ENCODE measurements at places on chromosomes 2 and 18. TPM values are rescaled to one million over a fixed set of nuclear protein-coding genes. Genes with fewer than 3 reads are reported as not detected.
A peak's percentile ranks its signal among the peaks of the same experiment; 100 is the strongest.

GRCh38 chr2:225031599-225031998 lies 10.7 kb downstream of the DOCK10 start:
- no peak for DNase-seq

GRCh38 chr2:163794635-163795034 lies 58.8 kb upstream of the FIGN start:
- DNase-seq = no peak

DNA sequence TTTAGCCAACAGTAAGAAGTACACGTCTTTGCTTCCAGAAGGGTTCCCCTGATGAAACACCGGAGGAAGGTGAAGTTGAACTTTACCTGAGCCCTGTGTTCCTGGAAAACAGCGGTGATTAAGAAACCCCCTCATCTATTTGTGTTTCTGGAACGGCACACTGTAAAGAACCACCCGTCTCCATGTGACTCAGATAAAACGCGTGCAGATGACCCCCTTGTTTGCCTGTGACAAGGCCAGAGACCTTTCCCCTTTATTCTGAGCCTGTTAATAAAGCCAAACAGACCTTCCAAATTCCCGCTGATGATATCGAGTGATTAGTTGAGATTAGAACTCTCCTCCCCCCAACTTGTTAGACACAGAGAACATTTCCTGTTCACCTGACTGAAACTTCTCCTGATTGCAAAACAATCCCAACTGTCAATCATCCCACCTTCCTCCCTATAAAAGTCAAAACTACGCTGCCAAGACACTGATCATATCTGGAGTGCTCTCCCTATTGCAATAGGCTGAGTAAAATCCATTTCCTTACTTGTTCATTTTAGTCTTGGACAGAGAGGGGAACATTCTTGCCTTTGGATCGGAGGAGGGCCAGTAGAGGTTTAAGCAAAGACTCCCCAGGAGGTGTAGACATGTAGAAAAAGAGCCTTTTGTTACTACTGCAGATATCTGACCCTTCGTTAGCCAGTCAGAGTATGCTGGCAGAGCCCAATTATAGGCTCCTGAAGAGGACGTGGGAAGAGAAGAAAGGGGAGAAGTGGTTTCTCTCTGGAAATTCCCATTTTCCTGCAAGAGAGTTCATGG lies 914 bp upstream of the IWS1 start:
- no peak for DNase-seq

- no peak for DNase-seq
Measured at GRCh38 chr2:191635333-191636234, 42.4 kb upstream of the NABP1 start.

DNA sequence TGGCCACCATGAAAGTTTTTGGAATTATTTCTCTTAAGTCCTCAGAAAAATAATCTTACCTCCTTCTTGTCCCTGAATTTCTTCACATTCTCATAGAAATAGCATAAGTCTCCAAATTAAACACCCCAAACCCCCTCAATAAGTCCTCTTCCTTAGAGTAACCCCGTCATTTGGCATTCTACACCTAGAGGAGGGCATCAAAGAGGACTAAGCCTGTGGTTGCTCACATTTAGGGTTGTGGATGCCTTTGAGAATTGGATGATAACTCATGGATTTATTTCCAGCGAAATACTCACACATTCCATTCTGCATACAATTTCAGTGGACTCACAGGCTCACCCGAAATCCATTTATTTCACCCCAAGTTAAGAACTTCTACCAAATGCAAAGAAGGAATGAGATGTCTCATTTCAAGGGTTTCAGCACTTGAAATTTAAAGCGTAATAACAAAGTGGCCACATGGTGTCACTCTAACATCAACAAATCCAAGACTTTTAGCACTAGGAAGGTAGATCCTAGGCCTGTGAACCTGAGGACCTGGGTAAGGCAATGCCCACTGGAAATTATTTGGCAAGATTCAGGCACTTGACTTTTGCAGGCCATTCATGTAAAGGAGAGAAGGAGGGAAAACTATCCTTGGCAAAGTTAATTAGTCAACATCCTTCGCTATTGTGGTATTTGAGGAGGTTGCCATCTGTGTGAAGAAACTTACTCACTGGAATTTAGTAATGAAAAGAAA lies 24.6 kb downstream of the DYTN start:
- peak; percentile 8 for DNase-seq

- DNase-seq = no peak
Measured at GRCh38 chr2:199744260-199744659, 106.7 kb downstream of the FTCDNL1 start.

DNA sequence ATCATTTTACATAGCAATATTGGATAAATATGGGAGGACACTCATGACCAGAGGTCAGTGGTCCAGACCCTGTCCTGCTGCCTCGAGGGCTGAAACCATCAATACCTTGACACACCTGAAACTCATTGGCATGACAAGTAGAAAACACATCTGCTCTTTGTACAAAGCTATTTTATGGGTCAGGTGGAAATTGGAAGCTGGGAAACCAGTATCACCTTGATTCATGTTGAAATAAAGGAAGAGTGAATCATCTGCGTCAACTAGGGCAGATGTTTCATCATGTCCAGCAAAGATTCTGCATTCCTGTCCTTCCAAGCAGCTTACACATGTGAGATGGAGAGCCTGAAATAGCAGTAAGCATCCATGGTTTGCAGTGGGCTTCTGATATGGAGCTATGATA lies 80.0 kb upstream of the ERBB4 start:
- DNase-seq = no peak

DNA sequence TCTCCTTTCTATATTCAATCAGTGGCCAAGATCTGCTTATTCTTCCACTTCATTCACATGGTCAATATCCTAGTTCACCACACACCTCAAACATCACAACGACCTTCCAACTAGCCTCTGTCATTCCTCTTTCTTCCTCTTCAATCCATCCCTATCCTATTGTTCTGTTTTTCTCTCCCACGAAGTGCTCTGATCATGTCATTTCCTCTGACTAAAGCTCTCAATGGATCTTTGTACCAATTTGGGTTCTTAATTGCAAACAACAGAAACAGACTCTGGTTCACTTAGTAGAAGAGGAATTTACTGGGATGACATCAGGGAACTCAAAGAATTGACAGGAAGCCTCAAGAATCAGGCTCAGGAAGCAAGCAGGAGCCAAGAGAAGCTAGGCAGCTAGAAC lies 23.5 kb downstream of the WNT10A start:
- DNase-seq = no peak

- DNase-seq = no peak
Measured at GRCh38 chr2:226001716-226002115, 602.2 kb downstream of the NYAP2 start.

GRCh38 chr2:161946489-161947107 lies 127.4 kb downstream of the DPP4 start:
- DNase-seq = no peak

DNA sequence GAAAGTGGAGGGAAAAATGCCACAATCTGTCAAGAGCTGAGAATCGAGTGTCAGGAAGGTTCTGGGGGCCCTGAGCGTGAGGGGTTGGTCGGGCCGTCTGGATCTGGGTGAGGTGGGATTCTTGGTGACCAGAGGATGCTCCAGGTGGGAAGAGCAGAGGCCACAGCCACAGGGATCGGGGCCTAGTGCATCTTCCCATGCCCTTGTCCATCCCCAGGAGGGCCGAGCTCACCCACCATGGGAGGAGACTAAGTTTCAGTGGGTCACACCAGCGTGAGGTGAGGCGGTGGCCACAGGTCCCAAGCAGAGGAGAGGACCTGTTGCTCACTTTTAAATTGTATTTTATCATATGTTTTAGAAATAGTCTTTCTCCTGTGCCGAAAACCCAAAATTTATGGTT lies 70.0 kb downstream of the TMEM18 start:
- DNase-seq = no peak

DNA sequence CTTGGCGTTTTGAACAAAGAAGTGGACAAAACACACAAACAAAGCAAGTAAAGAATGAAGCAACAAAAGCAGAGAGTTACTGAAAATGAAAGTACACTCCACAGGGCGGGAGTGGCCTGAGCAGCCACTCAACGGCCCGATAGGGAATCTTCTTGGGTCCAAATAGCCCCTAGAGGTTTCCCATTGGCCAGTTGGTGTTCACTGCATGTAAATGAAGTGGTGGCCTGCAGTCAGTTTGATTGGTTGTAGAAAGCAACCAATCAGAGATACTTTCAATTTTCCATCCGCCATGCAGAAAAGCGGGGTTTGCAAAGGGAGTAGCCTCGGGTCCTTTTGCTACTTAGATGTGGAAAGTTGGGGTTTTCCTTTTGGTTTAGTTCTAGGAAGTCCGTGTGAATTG lies 31.6 kb downstream of the CYBRD1 start:
- no peak for DNase-seq

GRCh38 chr2:111978452-111979170 lies 76.5 kb upstream of the TMEM87B start:
- no peak for DNase-seq

GRCh38 chr2:149814049-149814448 lies 226.5 kb upstream of the MMADHC start:
- no peak for DNase-seq

GRCh38 chr2:74063486-74063885 lies 78.8 kb downstream of the TET3 start:
- DNase-seq = no peak

GRCh38 chr2:191637182-191638078 lies 40.5 kb upstream of the NABP1 start:
- DNase-seq = no peak

DNA sequence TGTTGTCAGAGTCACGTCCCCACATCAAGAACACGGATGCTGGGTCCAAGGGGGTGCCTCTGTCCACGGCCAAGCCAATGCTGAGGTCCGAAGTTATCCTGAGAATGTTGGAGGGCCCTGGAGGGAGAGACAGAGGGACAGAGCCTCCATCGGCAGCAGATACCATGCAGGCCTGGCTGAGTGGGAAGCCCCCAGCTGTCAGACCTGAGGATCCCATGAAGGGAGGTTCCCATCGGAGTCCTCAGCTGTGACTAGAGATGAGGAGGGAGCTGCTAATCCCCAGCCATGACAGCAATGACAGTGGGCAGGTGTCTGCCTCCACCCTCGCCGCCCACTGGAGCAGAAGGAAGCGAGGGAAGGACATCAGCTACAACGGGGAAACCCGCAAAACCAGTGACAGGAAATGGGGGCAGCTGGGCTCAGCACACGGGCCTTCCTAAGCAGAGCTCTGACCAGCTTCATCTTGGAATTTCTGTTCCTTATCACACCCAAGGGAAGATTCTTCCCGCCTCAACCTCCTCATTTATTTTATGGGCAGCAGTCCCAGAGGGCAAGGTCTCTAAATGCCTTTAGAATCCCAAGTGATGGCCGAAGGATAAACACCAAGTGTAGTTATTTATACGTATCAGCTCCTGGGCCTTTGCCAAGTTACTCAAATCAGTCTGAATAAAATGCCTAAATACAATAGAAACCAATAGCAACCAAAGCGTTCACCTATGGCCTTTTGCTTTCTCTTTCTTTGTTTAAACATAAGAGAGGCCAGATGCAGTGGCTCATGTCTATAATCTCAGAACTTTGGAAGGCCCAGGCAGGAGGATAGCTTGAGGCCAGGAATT lies 32.2 kb downstream of the FAM178B start:
- peak; percentile 26 for DNase-seq

- no peak for DNase-seq
Measured at GRCh38 chr2:152468899-152469692, 134.1 kb downstream of the FMNL2 start.

DNA sequence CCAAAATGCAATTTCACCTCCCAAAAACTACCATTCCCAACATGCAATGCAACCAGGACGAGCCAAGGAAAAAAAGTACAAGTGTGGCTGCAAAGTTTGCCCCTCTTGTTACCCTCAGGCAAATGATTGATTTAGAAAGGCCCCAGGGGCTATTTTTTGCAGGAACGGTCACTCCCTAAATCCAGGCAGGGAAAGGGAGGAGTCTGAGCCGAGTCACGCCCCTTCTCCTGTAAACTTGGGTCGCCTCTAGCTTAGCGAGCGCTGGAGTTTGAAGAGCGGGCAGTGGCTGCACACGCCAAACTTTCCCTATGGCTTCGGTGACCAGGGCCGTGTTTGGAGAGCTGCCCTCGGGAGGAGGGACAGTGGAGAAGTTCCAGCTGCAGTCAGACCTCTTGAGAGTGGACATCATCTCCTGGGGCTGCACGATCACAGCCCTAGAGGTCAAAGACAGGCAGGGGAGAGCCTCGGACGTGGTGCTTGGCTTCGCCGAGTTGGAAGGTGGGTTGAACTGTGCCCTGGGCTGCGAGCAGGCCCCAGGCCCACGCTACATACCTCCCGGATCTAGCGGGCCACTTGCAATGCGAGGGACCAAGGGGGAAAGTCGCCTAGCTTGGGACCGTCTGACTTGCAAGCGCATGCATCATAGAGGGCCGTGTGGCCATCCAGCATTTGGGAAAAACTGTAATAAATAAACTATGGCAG lies at the start of gene GALM:
TSS of gene GALM (plus strand) at position 261 of the 702 bp plus-strand sequence. CDS start at position 309, 48 bp downstream.
- DNase-seq = peak; percentile 88

- DNase-seq = no peak
Measured at GRCh38 chr18:8660316-8660715, 45.0 kb upstream of the MTCL1 start.

DNA sequence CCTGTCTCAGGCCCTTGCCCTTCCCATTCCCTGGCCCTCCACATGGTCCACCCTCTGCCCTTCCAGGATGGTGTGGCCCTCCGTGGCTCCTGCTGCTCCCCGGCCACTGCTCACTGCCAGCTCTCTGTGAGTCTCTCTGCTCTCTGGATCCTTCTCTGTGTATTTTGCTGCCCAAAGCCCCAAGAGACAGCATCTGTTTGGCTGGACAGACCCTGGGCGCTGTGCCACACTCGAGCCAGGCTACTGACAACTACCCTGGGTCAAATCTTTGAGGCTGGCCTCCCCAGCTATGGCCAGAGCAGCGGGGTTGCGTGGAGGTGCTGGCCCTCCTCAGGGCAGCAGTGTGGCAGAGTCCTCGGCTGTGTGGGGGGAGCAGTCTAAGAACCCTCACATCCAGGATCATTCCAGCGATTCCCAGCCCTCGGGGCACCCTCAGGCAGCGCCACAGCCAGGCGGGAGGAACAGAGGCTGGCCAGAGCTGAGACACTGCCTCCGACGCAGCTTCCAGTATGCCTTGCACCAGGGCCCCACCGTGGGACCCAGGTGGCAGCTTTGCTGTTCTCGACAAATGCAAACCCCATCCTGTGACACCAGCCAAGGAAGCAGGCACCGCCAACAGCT lies 139.4 kb upstream of the GLI2 start:
- DNase-seq = no peak

GRCh38 chr2:74332550-74333174 lies 10.6 kb downstream of the SLC4A5 start:
- no peak for DNase-seq

MAP3K20 gene
- total RNA-seq = 6.7 TPM

VWA3B gene
- 3.9 TPM for total RNA-seq

IL1R1 gene
- 25.0 TPM for total RNA-seq

ANKRD62 gene
- 0.73 TPM for total RNA-seq

SCN3A gene
- total RNA-seq = 0.43 TPM

LIPG gene
- 39.0 TPM for total RNA-seq

ADGRF3 gene
- total RNA-seq = 0.34 TPM

PJVK gene
- total RNA-seq = 1.1 TPM

CLEC4F gene
- total RNA-seq = not detected

PROC gene
- 3.6 TPM for total RNA-seq

HOXD4 gene
- total RNA-seq = 3.8 TPM

ATOH8 gene
- total RNA-seq = 3.4 TPM

DLX1 gene
- 0.17 TPM for total RNA-seq

CXCR1 gene
- total RNA-seq = 0.11 TPM

SCN1A gene
- total RNA-seq = not detected

SERPINB4 gene
- total RNA-seq = not detected

SERPINB10 gene
- total RNA-seq = not detected

CFAP65 gene
- 0.76 TPM for total RNA-seq

RAB1A gene
- 172 TPM for total RNA-seq

AGXT gene
- total RNA-seq = 0.59 TPM
